ENCODE measurements at places on chromosomes 2 and 18.
A peak's percentile ranks its signal among the peaks of the same experiment; 100 is the strongest.

- DNase-seq = no peak
Measured at GRCh38 chr2:109486711-109487535, 126.8 kb downstream of the SEPTIN10 start.

DNA sequence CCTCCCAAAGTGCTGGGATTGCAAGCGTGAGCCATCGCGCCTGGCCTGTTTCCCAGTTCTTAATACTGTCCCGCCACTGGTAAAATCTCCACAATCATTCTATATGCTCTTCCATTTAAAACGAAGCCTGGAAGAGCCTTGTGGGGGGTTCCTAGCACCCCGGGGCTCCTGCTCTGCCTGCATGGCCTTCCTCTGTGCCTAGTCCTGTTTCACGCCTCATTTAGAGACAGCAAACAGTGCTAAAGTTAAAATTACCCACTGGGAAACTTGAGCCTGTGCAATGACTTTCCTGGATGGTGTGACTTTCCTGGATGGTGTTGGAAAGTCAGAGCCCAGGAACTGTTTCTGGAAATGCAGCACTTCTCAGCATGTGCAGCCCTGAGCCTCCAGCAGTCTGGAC is 55.0 kb downstream of the INPP5D start:
- no peak for DNase-seq

GRCh38 chr2:187369471-187369870 is 78.6 kb downstream of the CALCRL start:
- no peak for DNase-seq

DNA sequence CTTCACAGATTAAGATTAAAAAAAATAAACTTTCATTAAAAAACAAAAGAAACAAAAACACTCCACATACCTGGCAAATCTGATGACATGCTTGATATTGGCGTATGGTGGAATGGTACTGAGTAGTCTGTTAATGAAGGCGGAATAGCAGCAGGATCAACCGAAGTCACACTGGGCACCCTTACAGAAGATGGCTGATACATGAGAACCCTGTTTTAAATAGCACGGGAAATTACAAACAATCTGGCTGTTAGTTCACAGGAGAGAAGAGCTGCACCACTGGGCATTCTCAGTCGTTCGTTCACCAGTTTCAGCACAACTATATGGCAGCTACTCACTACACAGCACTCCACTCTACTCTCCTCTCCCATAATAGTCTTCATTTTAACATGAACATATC is 64.0 kb upstream of the ST8SIA5 start:
- DNase-seq = no peak

DNA sequence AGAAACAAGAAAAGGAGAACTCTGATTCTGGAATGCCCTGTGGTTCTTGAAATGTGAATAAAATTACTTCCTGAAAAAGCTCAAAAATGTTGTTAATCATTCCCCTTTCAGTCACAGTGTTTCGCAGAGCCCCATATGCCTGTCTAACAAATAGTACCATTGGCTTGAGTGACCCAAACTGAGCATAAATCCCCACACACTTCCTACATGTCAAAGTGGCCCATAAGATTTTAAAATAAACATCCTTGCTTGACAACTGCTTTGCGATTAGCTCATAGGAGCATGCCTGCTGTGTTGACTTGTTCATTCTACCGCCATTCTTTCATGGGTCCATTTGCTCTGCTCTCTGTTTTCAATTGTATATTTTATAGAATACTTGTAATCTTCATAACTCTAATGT is 377.8 kb upstream of the SMIM21 start:
- no peak for DNase-seq

GRCh38 chr2:6518361-6518760 is 347.3 kb downstream of the CMPK2 start:
- DNase-seq = no peak

DNA sequence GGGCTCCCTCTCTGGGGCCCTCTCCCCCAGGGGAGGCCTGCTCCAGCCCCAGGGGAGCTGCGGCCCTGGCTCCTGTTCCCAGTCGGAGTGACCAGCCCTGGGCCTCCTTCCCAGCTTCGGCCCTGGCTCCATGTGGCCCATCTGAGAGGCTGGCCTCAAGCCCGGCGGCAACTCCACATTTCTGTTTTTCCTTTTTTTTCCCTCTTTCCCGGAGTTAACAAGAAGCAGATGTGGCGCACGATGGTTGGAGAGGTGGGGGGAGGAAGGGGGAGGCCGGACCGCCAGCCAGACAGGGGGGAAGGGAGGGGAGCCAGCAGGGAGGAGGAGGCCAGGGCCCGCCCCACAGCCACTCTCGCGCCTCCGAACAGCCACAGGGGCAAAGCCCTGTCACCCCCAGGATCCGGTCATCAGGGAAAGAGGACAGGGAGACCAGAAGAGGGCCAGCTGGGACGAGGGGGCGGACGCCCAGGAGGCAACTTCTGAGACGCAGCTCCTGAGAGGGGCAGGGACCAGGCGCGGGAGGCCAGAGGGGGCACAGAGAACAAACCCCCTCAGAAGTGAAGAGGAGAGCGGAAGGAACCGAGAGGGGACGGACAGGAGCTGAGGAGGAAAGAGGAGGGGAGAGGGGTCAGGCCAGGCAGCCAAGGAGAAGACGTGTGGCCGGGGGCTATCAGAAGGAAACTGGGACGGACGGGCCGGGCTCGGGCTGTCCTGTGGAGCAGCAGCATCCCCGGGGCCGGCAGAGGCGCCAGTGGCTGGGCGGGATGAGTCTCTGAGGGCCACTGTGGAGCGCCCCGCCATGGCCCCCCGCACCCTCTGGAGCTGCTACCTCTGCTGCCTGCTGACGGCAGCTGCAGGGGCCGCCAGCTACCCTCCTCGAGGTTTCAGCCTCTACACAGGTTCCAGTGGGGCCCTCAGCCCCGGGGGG is at the start of gene EMILIN1:
TSS of gene EMILIN1 (plus strand) at position 349 of the 928 bp plus-strand sequence. CDS start at position 800, 451 bp downstream.
- DNase-seq = peak; percentile 92

- DNase-seq = peak; percentile 2
Measured at GRCh38 chr2:97355887-97356286, 233.8 kb downstream of the ANKRD36B start.

DNA sequence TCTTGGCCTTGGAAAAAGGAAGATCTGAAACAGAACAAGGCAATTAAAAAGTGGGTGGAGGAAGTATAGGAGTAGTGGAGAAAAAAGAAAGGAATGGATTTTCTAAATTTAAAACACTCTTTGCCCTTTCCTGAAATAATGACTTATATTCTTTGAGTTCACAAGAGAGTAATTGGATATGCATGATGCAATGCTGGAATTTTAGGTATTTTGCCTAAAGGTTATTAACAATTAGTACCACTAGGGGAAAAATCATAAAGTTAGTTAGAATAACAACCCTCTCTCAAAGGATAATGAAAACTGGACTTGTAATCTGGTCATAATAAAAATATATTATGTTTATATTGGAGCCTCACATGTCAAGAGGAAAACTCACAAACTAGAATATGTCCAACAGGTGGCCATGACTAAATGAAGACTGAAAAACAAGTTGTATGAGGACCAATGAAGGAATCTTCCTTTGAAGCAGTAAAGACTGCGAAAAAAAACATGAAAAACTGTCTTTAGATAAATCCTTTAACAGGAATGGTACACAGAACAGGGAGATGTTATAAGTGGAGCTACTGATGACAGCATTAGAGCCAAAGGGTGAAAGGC is 281.8 kb downstream of the NCKAP5 start:
- no peak for DNase-seq

GRCh38 chr2:45153121-45153520 is 143.9 kb upstream of the SIX2 start:
- no peak for DNase-seq

- DNase-seq = no peak
Measured at GRCh38 chr2:3283206-3283605, 94.4 kb downstream of the EIPR1 start.

GRCh38 chr2:42962508-42962953 is 170.1 kb upstream of the HAAO start:
- no peak for DNase-seq

DNA sequence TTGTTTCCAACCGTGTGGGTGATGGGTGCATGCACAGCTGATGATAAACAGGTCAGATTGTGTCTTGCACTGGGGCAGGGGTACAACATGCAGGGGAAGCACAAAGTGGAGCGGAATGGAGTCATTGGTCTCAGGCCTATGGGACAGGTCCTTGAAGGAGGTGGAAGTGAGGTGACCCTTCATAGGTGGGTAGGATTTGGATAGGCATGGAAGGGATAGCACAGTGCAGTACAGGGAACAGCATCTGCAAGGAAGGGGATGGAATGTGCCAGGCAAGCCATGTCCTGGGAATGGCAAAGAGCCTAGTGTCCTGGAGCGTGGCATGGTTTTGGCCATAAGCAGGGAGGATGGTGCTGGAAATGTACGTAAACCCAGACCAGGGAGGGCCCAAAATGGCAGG is 143.9 kb downstream of the CAPN13 start:
- DNase-seq = no peak

DNA sequence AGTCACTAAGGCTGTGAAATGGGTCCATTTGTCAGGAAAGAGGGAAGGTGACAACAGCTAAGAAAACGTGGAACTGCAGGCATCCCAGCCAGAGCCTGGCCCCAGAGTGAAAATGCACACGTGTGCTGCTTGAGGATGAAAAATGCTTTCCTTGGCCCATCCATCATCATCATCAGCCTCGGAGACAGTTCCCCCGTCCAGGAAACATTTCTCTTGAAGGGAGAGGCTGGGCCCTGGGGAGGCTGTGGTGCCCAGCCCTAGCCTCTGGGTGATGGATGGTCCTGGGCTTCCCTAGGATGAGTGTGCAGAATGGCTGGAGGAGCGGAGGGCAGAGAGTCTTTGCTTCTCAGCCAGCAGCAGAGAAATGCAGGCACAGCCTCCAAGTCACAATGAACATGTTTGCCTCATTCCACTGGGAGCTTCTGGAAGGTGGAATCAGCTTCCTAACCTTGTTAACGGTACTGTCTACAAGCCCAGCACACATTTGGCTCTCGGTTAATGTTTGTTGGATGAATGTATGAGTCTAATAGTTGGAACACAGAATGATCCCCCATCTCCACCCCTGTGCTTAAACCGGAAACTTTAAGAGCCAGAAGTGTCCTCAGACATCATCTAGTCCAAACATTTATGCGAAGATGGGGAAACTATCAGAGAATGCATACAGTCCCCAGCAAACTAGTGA is 164.0 kb downstream of the RDH14 start:
- no peak for DNase-seq

DNA sequence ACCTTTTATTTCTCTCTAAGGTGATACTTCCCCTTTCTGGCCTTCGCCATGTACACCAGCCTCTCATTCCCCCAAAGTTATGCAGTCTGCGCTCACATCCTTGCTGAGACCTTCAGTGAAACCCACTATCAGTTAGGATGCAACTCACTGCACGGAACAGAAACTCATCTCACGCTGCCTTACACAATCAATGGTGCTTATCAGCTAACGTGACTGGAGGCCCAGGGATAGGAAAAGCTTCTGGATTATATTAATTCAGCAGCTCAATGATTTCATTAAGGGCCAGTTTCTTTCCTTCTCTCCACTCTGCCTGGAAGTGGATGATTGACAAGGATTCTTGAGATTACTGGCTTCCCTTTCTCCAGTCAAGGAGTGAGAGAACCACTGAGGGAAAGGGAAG is 44.8 kb downstream of the CDH2 start:
- DNase-seq = no peak

DNA sequence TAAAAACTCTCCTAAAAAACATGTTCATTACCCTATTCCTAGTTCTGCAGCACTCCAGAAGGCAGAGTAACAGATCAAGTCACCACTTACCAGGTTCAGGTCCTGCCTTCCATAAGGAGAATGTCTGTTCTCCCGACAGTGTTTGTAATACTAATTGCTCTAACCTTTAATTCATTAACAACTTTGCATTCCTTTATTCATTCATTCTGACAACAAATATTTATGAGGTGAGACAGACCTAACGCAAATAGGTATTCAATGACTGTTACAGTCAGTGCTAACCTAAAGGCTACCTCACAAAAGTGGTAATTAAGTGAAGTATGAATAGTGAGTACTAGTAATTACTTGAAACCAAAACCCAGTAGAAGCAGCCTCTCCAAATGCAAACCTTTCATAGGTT is 224.0 kb downstream of the AFF3 start:
- no peak for DNase-seq

DNA sequence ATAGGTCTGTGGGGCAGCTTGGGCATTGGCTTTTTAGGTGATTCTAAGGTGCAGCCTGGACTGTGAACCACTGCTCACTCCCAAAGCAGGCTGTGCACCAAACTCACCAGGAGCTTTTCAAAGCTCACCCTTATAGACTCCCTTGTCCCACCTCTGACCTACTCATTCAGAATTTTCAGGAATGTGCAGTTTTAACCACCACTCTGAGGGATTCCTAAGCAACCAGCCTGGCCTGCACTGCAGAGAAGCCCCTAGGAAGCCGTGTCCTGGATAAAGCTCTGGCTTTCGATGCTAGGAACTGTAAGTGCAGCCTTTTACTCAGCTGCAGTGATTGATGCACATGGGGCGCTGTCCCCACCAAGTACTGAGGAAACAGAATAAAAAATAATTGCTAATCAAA is 33.0 kb downstream of the MRO start:
- DNase-seq = no peak

DNA sequence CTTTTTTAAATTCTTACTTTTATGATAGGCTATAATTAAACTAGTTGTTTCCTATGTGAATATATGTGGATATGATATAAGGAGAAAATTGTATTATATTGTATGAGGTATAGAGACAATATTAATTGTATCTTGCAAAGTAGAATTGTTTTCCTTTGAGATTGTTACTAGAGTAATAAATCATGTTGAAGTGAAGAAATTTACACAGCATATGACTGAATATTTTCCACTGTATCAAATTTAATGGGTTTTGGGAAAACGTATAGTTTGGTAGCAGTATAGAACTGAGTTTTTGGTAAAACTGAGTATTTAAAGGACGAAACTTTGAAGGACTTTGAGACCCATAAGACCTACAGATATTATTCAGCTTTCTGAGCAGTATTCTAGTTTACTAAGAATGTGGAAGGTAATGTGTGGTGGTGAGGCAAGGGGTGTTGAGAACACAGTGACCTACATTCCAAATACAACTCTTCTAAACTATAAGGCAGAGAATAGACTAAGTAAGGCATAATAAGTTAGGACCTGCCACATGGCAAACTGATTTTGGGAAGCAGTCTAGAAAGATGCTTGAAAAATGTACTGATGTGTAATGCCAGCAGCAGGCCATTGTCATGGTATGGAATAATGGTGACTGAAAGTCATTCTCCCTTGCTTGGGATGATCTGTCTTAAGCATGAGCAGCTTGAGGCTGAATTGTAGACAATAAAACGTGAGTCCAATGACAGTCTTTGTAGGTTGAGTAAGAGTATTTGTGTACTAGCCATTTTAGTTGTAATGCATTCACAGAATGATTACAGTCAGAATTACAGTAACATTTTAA is 29.6 kb downstream of the PKP4 start:
- no peak for DNase-seq

DNA sequence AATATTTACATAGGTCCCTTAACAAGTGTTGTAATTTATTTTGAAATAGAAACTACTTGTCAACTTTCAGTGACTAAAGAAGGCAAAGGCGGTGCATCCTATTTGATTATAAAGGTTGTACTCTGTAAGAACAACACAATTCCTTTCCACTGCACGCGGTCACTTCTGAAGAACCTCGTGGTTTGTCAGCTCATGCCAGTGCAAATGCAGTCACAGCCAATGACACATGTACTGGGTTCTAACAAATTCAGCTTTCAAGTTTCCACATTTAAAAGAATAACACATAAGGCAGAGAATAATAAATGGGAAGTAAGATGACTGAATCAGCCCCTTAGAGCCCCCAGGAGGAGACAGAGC is 39.7 kb downstream of the CYB5A start:
- DNase-seq = no peak

Measured in suprapubic skin (tissue), 4 donors.